Glutamatergic neuron (in vitro differentiated cells): ENCODE measurements at places on chromosomes 2 and 18. TPM values are rescaled to one million over a fixed set of nuclear protein-coding genes. Genes with fewer than 3 reads are reported as not detected.

DNA sequence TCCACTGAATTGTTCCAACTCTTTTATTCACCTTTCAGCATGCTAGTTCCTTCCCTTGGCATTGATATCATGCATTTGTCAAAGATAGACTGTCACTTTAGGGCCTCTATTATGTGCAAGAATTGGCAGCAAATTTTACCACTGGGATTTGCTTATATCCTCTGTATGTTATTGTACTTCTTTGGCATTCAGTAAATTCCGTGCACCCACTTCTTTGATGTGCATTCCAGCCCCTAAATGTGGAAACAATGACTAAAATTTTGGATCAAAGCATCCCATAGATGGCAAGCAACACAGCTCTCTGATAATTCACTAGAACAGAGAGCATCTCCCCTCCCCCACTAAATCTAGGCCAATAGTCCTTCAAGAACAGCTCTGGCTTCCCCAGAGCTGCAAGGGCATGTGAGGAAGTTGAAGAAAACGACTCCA is 399.0 kb upstream of the HNRNPA3 start:
- no peaks in the 10 kb centered on the region for H3K36me3 ChIP-seq
- no peak overlapping the region for H3K27ac ChIP-seq
- H3K4me3 ChIP-seq = no peak overlapping the region
- DNase-seq = no peak
- H3K27me3 ChIP-seq = no peaks in the 10 kb centered on the region

Gene ECEL1
- total RNA-seq = 2.3 TPM

GRCh38 chr2:29013057-29013780 is 32.1 kb downstream of the TOGARAM2 start:
- no peak overlapping the region for H3K27ac ChIP-seq
- no peak for DNase-seq
- H3K4me3 ChIP-seq = no peak overlapping the region
- H3K4me1 ChIP-seq = no peaks in the 10 kb centered on the region

DNA sequence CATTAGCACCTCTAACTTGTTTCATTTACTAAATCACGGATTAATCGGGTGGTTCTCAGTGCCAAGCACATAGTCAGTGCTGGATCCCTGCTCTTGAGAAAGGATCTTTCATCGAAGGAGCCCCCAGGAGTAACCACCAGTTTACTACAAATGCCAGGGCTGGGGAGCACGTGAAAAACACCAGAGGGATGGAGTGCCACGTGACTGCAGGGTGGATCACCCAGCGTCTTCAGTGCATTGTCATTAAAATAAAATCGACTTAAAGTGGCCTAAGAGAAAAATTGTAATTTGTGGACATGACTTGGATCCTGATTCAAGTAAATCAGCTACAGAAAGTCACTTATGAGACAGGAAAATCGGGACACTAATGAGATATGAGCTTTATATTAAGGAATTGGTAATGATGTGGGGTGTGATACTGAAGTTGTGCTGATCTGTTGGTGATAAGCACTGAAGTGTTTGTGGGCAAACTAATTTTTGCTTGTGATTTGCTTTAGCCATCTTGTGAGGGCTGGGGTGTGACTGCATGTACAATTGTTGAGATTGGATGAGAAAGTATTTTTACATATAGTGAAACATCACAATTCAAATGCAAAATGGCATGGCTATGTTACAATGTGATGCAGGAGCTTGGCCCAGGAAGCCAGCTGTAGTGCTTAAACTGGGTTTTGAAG is 63.8 kb downstream of the NCK2 start:
- peaks cover 3% of the 10 kb centered on the region for H3K27me3 ChIP-seq
- H3K36me3 ChIP-seq = no peaks in the 10 kb centered on the region
- H3K4me3 ChIP-seq = no peak overlapping the region
- H3K27ac ChIP-seq = no peak overlapping the region

DNA sequence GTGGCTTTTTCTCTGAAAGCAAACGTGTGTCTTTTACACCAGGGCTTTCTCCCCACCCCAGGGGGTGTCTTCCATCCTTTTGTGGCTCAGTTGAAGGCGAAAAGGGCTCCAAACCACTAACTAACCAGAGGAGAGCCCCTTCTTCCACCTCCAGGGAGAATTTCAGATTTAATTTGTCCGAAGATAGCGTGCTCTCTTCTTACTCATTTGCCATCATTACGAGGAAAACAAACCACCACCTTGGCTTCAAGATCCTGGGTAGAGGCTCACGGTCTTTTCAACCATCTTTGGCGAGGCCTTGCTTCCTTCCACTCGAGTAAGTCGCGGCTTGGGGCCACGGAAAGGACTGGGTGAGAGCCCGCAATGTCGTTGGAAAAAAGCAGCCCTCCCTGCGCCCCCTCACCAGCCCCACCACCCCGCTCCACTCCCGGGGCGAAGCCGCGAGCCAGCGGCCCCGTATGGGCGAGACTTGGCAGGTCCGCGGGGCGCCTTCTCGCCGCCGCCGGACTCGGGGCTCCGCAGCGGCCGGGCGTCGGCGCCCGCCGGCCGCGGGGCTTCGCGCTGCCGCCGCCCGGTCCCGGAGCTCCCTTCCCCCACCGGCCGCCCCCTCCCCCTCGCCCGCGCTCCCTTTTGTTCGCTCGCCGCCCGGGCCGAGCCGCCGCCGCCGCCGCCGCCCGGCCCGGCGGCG is 1.7 kb upstream of the ZNF532 start:
- H3K27me3 ChIP-seq = peaks cover 16% of the 10 kb centered on the region
- peaks cover 9% of the 10 kb centered on the region for H3K36me3 ChIP-seq
- H3K4me3 ChIP-seq = peak overlapping the region; percentile 89

DNA sequence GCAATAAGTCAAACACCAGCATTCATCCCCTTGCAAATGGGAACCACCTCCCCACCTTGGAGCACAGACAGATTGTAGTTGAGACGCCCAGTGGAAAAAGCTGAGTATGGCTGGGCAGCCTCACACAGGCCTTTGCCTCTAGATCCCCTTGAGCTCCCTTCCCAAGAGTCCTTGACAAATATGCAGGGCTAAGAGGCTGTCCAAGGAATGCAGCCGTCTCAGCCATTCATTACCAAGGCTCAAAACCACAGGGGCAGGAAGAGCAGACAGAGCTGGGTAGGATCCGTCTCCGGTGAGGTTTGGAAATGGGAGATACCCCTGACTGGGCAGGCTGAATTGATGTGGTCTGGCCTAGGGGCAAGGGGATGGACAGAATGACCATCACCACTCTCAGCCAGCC is 557.1 kb downstream of the TNS1 start:
- H3K27ac ChIP-seq = no peak overlapping the region
- no peak overlapping the region for H3K4me3 ChIP-seq
- peaks cover 5% of the 10 kb centered on the region for H3K4me1 ChIP-seq
- no peaks in the 10 kb centered on the region for H3K36me3 ChIP-seq
- no peak for DNase-seq

DNA sequence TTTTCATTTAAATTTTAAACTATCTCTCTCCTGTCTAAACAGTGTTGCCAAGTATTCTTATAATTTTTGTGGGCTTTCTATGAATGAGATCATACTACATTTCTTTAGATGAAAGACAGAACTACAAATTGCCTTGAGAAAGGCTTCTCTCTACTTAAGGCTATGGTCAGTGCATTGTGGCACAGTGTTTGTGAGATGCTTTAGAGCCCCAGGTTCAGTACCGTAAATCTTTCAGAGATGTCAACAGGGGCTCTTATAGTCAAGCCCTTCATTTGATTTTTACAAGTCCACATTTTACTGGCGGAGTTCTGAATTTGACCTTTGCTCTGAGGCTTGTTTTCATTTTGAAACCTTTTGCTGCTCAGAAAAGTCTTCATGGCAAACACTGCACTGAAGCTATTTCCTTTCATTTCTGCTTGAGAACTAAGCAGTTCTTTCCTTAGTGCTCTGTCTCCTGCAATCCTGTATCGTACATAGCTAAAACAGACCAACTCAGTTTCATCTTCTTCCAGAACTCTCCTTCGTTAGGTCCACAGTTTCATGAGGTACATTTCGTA is 175.2 kb downstream of the NYAP2 start:
- no peak overlapping the region for H3K27ac ChIP-seq
- no peaks in the 10 kb centered on the region for H3K4me1 ChIP-seq
- H3K4me3 ChIP-seq = no peak overlapping the region
- H3K27me3 ChIP-seq = no peaks in the 10 kb centered on the region
- DNase-seq = no peak

- peaks cover 7% of the 10 kb centered on the region for H3K27me3 ChIP-seq
- peaks cover 5% of the 10 kb centered on the region for H3K36me3 ChIP-seq
- DNase-seq = no peak
- no peak overlapping the region for H3K27ac ChIP-seq
Measured at GRCh38 chr2:1802469-1803216, 58.3 kb upstream of the PXDN start.

DNA sequence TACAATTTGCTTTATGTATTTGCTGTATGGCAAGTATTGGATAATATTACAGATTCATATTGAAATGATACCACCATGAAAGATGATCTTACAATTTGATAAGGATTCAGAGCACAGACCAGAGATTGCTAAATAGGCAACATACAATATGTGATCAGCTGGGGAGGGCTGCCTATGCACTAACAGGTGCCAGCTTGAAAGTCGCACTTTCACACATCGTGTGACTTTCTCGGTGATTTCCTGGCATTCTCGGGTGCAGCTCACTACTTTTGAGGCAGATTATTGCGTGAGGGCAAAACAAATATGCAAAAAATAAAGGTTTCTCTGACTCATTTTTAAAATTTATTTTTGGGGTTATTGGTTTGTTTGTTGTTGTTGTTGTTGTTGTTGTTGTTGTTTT is 36.0 kb downstream of the RBMS1 start:
- no peaks in the 10 kb centered on the region for H3K36me3 ChIP-seq
- no peak overlapping the region for H3K4me3 ChIP-seq
- H3K4me1 ChIP-seq = peaks cover 10% of the 10 kb centered on the region
- DNase-seq = no peak
- peaks cover 4% of the 10 kb centered on the region for H3K27me3 ChIP-seq

- peaks cover 5% of the 10 kb centered on the region for H3K27me3 ChIP-seq
- no peak for DNase-seq
- H3K4me3 ChIP-seq = no peak overlapping the region
- H3K4me1 ChIP-seq = peaks cover 15% of the 10 kb centered on the region
Measured at GRCh38 chr2:218282173-218282991, 9.9 kb downstream of the TMBIM1 start.

GRCh38 chr2:171627412-171627811 is 59.9 kb upstream of the DYNC1I2 start:
- H3K27ac ChIP-seq = no peak overlapping the region
- DNase-seq = no peak
- no peak overlapping the region for H3K4me3 ChIP-seq
- H3K4me1 ChIP-seq = no peaks in the 10 kb centered on the region

- H3K4me1 ChIP-seq = peaks cover 16% of the 10 kb centered on the region
- peaks cover 10% of the 10 kb centered on the region for H3K36me3 ChIP-seq
- peaks cover 1% of the 10 kb centered on the region for H3K27me3 ChIP-seq
- peak overlapping the region; percentile 78 for H3K27ac ChIP-seq
- no peak for DNase-seq
- H3K4me3 ChIP-seq = no peak overlapping the region
Measured at GRCh38 chr2:191894681-191895147, 47.8 kb upstream of the CAVIN2 start.

Gene DYSF
- total RNA-seq = 11.1 TPM

Gene MRPS9
- 20.3 TPM for total RNA-seq

DNA sequence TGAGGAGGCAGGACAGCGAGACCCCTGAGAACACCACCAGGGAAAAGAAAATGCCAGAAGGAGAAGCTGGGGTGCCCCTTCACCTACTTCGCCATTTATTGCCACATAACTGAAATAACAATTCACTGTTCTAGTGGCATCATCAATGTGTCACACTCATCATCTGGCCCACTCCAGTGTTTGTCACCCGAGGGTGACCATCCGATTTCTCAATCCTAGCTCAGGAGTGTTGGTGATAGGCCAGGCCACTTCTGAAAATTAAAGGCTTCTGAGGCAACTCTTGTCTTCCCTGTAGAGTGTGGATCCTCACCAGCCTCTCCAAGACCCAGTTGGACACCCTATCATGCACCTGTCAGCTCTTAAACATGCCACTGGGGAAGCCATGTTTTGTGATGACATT is 62.9 kb upstream of the BZW1 start:
- H3K4me3 ChIP-seq = no peak overlapping the region
- no peak for DNase-seq
- H3K4me1 ChIP-seq = peaks cover 10% of the 10 kb centered on the region
- H3K27me3 ChIP-seq = peaks cover 1% of the 10 kb centered on the region

Gene EPB41L3
- total RNA-seq = 368 TPM

DNA sequence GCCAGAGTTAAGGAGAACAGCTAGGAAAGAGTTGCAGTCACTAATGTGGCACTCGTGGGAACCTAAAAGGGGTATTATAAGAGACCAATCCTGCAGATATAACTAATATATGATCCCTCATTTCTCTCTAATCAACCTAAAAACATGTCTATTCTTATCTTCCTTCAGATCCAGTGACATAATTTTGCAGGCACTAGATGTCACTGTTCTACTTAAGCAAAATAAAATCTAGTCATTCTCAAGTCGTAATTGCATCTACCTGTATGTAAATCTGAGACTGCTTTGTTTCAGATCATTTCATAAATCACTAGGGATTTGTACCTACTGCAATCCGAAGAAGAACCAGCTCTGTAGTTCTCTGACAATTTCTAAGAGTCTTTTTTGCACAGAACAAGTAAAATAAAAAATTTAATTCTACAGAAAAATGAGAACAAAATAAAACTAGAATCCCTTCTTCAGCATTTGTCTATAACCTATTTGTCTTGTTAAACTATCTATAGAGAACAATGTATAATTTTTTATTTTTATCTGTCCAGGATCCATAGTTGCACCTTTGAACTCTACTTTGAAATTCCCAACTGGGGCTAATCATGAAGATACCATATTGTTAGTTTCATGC is 56.5 kb upstream of the ERBB4 start:
- no peaks in the 10 kb centered on the region for H3K27me3 ChIP-seq
- no peak for DNase-seq
- H3K27ac ChIP-seq = no peak overlapping the region
- H3K36me3 ChIP-seq = no peaks in the 10 kb centered on the region
- H3K4me1 ChIP-seq = peaks cover 3% of the 10 kb centered on the region

DNA sequence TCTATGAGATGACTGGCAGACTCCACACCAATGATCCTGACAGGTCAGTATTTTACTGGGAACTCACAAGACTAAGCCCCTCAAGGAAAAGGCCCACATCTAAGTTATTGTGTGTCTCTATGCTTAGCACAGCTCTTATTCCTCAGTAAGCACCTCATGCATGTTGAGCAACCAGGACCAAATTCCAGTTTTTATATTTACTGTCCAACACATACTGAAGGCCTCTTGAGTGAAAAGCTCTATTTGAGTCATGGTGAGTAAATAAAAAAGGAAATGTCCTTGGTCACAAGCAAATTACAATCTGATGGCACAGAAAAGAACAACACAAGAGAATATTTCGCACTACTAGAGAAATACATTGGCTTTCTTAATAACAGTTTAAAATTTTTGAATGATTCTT is 87.9 kb upstream of the ETAA1 start:
- H3K4me3 ChIP-seq = no peak overlapping the region
- no peak overlapping the region for H3K27ac ChIP-seq
- DNase-seq = no peak
- H3K4me1 ChIP-seq = peaks cover 1% of the 10 kb centered on the region

DNA sequence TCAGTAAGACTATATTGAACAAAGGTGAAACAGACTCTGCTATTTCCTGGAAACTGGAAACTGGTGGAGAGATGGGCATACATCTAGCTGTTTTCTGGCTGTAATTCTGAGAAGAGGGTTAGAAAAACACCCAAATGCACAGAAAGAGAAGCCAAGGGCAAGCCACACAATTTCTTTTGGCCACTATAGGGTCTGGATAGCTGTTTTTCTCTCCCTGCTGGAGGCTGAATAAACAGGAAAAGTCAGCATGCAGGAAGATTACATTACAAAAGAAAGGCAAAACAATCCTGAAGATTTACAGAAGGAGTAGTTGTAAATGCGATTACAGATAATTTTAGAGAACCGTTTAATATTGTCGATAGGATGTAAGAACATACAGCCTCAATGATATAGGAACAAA is 186.2 kb upstream of the REG3G start:
- H3K36me3 ChIP-seq = no peaks in the 10 kb centered on the region
- no peaks in the 10 kb centered on the region for H3K27me3 ChIP-seq
- DNase-seq = no peak
- no peak overlapping the region for H3K27ac ChIP-seq
- H3K4me1 ChIP-seq = no peaks in the 10 kb centered on the region
- H3K4me3 ChIP-seq = no peak overlapping the region
